ENCODE measurements at places on chromosomes 2 and 18.

- DNase-seq, result no peak
Observed at GRCh38 chr2:200199005-200199404, 107.5 kb upstream of the SPATS2L start.

- DNase-seq, result no peak
Observed at GRCh38 chr2:102674370-102674769, 55.0 kb downstream of the SLC9A2 start.

- DNase-seq, result no peak
Observed at GRCh38 chr18:74331404-74331803, 15.8 kb downstream of the C18orf63 start.

- no peak for DNase-seq
Observed at GRCh38 chr18:75875559-75875958, 448.1 kb upstream of the SMIM21 start.

- no peak for DNase-seq
Observed at GRCh38 chr2:202932425-202933138, 20.5 kb downstream of the CARF start.

DNA sequence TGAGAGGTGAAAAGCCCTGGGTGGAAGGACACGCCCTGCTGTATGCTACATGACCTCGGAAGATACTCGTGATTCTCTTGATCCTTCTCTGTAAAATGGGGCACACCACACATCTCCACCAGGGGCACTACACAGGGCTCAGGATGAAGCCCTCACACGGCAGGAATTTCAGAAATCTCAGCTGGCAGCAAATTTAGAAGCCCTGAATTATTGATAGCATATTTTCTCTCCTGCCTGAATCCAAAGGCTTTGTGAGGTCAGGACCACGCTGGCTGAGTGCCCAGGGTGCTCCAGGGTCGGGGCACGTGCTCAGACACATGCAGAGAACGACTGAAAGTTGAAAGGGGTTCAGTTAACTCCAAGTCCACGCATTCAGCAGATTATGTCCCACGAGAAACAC is 42.1 kb upstream of the GALR1 start:
- DNase-seq, result peak; percentile 18

- no peak for DNase-seq
Observed at GRCh38 chr18:48827291-48828193, 123.2 kb downstream of the SMAD7 start.

DNA sequence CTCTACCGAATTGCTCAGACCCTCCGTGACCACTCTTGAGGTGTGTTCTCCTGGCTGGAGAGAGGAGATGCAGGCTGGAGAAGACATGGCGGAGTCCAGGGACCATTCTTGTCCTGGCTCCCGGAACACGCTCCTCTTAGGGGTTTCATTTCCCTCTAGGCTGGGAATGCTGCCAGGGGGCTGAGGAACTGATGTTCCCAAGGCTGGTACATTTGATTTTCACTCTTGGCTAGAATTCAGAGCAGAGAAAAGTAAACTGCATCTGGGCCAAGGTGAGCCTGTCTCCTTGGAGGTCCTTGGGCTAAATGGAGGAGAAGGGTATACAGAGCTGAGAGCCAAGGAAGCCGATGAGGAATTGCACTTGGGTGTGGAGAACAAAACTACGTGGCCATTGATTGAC is 28.2 kb upstream of the LBH start:
- no peak for DNase-seq

Data from stimulated activated CD4-positive, alpha-beta T cell treated with anti-CD3 and anti-CD28 coated beads, TNF-alpha, amount 100 ng/mL, for 1 hour (primary cell).